Bronchial smooth muscle cell (primary cell): ENCODE measurements at places on chromosomes 12 and 14. TPM values are rescaled to one million over a fixed set of nuclear protein-coding genes. Genes with fewer than 3 reads are reported as not detected.

Gene FAM186B
- 0.43 and 0.63 TPM in 2 replicates for total RNA-seq

Gene SERPINA4
- not detected in 2 replicates for total RNA-seq

Gene HOTAIR
- total RNA-seq: not detected in 2 replicates

Gene PAX9
- under 0.01 TPM in 2 replicates for total RNA-seq

Gene IFI27L1
- 18.1 and 30.9 TPM in 2 replicates for total RNA-seq

Gene LRP10
- 43.2 and 48.3 TPM in 2 replicates for total RNA-seq

Gene AICDA
- not detected in 2 replicates for total RNA-seq

Gene CCDC198
- total RNA-seq: not detected in 2 replicates

Gene BATF
- total RNA-seq: not detected in 2 replicates

Gene TEAD4
- 2.5 and 3.6 TPM in 2 replicates for total RNA-seq

Gene SH2B3
- 4.6 and 7.7 TPM in 2 replicates for total RNA-seq

Gene HHIPL1
- 8.5 and 8.6 TPM in 2 replicates for total RNA-seq

Gene FOXG1
- total RNA-seq: 0.26 and 0.79 TPM in 2 replicates

Gene ACOT6
- total RNA-seq: not detected in 2 replicates

Gene AQP5
- not detected in 2 replicates for total RNA-seq

Gene FANCM
- total RNA-seq: 3.8 and 5.0 TPM in 2 replicates

Gene C12orf54
- total RNA-seq: not detected in 2 replicates

Gene SDR9C7
- not detected in 2 replicates for total RNA-seq

Gene SLC5A8
- total RNA-seq: not detected in 2 replicates

Gene CLMN
- 0.16 and 0.17 TPM in 2 replicates for total RNA-seq

Gene FOXN4
- total RNA-seq: not detected in 2 replicates

Gene CRIP2
- 26.7 and 43.5 TPM in 2 replicates for total RNA-seq

Gene EID3
- total RNA-seq: 9.1 and 9.5 TPM in 2 replicates

Gene TBPL2
- total RNA-seq: not detected in 2 replicates

Gene DPF3
- 8.1 and 13.2 TPM in 2 replicates for total RNA-seq

Gene MANSC4
- 0.09 TPM in 1 of 2 replicates, not detected in the other for total RNA-seq

Gene MAP1LC3B2
- total RNA-seq: 0.17 and 0.63 TPM in 2 replicates

Gene IL31
- total RNA-seq: not detected in 2 replicates

Gene CNPY2
- total RNA-seq: 68.4 and 84.2 TPM in 2 replicates

Gene SPTB
- not detected in 2 replicates for total RNA-seq
